Mesothelial cell of epicardium (in vitro differentiated cells): ENCODE measurements at places on chromosomes 3 and 15.

DNA sequence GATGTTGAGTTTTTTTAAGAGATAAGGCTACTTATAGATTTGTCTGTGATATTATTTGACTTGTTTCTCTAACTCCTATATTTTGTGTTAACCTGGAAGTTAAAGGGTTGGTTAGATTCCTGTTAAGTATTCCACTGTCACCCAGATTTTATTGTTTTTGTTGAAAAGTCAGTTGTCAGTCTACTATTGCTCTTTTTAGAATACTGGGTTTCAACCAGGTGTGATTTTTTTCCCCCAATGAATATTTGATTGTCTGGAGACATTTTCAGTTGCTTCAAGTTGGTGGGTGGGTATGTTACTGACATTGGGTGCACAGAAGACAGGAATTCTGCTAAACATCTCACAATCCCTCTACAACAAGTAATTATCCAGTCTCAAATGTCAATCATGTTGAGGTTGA, 43.8 kb upstream of the GPR149 start:
- peaks cover 2% of the 10 kb centered on the region for H3K36me3 ChIP-seq
- H3K4me3 ChIP-seq, result no peak overlapping the region
- no peak overlapping the region for H3K27ac ChIP-seq
- H3K4me1 ChIP-seq, result no peaks in the 10 kb centered on the region
- H3K27me3 ChIP-seq, result no peaks in the 10 kb centered on the region

DNA sequence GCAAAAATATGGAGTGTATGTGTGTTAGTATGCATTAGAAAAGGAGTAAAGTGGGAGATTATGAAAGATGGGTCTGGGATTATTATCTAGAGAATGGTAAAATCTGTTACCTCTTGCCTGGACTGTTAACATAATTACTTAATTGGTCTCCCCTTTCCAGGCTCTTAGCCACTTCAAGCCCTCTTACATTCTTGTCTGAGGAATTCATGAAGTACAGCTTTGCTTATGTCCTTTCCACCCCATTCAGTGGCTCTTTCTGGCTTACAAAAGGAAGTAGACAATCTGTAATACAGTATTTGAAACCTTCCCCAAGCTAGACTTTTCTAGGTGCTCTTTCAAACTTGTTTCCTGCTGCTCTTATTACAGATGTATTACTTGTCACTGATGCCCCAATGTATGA, 129.8 kb downstream of the MBNL1 start:
- no peak overlapping the region for H3K4me3 ChIP-seq
- H3K27me3 ChIP-seq, result no peaks in the 10 kb centered on the region
- H3K36me3 ChIP-seq, result peaks cover 5% of the 10 kb centered on the region
- peak overlapping the region; percentile 8 for H3K27ac ChIP-seq
- no peak for DNase-seq
- peaks cover 23% of the 10 kb centered on the region for H3K4me1 ChIP-seq

DNA sequence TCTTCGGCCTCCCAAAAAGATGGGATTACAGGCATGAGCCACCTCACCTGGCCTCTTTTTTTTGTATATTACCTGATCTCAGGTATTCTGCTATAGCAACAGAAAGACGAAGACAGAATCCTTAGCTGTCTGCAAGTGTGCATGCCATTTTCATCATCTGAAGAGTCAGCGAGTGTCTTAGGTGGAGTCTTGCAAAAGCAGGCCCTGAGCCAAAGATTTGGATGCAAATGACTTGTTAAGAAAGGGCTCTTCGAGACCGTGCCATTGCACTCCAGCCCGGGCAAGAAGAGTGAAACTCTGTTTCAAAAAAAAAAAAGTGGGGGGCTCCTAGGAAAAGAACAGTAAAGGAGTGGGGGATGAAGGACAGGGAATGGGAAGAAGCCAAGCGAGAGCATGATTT, 10.2 kb upstream of the TRIM69 start:
- H3K27me3 ChIP-seq, result no peaks in the 10 kb centered on the region
- H3K4me1 ChIP-seq, result peaks cover 18% of the 10 kb centered on the region
- peak overlapping the region; percentile 72 for H3K27ac ChIP-seq
- no peak overlapping the region for H3K4me3 ChIP-seq
- no peaks in the 10 kb centered on the region for H3K36me3 ChIP-seq

DNA sequence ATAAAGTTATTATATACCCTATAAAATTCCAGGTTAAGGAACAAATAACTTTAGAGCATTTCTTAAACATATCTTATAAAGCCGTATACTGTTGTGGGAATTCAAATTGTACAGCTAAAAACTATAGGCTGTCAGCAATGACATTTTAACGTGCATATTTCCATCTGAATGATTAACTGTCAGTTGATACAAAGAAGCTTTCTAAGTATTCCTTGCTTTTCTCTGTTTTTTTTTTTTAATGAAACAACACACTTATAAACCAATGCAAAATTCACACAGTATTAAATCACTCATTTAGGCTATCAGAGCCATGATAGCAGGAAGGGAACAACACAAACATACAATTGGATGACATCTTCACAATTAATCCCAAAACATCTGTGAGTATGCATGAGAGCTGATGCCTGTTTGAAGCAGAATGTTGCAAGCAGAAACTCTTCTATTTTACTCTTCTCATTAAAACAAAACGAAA, 61.9 kb downstream of the CTDSPL start:
- H3K4me1 ChIP-seq, result peaks cover 46% of the 10 kb centered on the region
- DNase-seq, result no peak
- peaks cover 3% of the 10 kb centered on the region for H3K36me3 ChIP-seq

DNA sequence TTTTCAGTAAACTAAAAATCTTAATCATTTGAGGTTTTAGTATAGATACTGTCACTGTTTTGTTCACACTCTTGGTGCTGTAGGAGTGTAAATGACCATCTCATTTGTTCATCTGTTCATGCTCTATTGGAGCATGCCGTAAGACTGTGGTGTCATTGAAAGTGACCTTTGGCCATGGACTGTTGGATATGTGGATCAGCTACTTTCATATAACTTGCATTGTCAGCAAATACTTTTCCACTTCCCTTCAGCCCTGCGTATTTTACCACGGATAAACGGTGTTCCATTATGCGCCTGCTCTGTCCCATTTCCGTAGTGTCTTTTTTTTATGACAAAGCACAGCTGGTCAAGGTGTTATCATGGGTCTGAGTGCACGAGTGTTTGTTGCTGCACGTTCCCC, 32.6 kb upstream of the SENP5 start:
- no peaks in the 10 kb centered on the region for H3K4me1 ChIP-seq
- no peak overlapping the region for H3K4me3 ChIP-seq
- H3K36me3 ChIP-seq, result peaks cover 5% of the 10 kb centered on the region
- no peak for DNase-seq
- H3K27ac ChIP-seq, result no peak overlapping the region

- H3K4me3 ChIP-seq, result no peak overlapping the region
- H3K4me1 ChIP-seq, result peaks cover 2% of the 10 kb centered on the region
- H3K36me3 ChIP-seq, result no peaks in the 10 kb centered on the region
- DNase-seq, result no peak
- H3K27ac ChIP-seq, result no peak overlapping the region
- H3K27me3 ChIP-seq, result no peaks in the 10 kb centered on the region
Observed at GRCh38 chr3:156582532-156583183, 27.7 kb upstream of the SSR3 start.

DNA sequence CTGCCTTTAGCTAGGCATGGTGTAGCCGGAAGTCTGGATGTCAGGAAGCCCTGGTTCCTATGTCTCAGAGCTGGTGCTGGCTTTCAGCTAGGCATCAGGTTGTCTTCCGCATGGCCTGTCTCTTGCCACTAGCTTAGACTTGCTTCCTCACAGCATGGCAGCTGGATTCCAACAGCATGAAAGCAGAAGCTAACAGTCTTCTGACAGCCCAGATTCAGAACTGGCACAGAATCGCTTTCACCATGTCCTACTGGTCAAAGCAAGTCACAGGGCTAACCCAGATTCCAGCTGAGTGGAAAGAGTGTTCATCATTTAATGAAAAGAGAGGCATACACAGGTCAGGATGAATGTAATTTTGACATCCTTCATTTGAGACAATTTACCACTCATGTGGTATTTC, 1050.5 kb downstream of the ROBO2 start:
- no peak overlapping the region for H3K27ac ChIP-seq
- no peak for DNase-seq
- H3K36me3 ChIP-seq, result peaks cover 5% of the 10 kb centered on the region
- no peaks in the 10 kb centered on the region for H3K27me3 ChIP-seq

DNA sequence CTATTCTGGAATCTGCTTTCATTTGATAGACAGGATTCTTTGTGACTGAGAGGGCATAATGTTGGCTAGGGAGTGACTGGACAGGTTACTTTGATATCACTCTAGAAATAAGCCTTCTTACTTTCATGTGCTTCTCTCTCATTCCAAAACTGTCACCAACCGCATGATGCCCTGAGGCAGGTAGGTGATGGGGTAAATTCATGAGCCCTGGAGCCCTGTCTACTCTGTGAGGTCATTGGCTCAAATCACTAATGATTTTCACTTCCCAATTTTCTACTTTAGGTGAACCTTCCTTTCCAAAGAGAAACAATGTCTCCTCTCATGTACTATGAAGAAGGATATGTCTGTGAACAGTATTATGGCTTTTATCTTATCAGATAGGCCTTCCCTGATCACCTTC, 596.7 kb downstream of the TUSC7 start:
- no peaks in the 10 kb centered on the region for H3K36me3 ChIP-seq
- no peak overlapping the region for H3K27ac ChIP-seq
- peaks cover 34% of the 10 kb centered on the region for H3K4me1 ChIP-seq
- H3K4me3 ChIP-seq, result no peak overlapping the region
- no peaks in the 10 kb centered on the region for H3K27me3 ChIP-seq

DNA sequence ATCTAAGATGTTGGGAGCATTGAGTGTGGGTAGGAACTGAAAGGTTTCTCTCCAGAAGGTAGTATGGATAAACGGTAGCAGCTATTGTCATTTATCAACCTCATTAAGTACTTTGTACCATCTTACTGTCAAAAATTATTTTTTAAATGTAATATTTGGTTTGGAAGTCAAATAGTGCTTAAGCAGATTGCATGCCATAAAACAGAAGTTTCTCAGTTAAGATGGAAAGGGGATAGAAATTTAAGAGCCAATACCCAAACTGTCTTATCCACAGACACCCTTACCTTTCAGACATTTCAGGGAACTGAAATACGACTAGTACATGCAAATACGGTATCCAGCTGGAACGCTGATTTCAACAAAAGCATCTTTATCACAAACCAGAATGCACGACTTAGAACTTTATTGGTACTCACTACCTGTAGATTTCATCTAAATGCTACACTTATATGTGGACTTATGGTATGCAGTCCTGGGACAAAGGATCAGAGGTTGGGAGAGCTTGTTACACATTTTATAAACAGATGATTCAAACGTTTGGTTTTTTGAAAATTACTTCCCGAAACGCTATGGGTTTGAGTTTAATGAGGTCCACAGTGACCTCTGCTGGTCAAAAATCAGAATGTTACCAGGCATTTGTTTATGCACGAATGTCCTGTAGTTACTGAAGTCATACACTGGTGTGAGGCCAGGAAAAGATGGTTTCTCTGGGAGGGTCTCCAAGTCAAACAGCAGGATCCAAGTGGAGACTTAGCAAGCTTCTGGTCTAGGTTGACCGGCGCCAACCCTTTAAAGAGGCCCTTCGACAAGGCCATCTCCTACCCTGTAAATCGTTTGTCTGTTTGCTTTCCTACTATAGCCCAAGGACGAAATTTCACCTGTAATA, 45.7 kb upstream of the DUT start:
- peak; percentile 67 for DNase-seq
- H3K36me3 ChIP-seq, result no peaks in the 10 kb centered on the region
- peaks cover 6% of the 10 kb centered on the region for H3K27me3 ChIP-seq
- H3K4me3 ChIP-seq, result peak overlapping the region; percentile 44
- peaks cover 51% of the 10 kb centered on the region for H3K4me1 ChIP-seq
- no peak overlapping the region for H3K27ac ChIP-seq

DNA sequence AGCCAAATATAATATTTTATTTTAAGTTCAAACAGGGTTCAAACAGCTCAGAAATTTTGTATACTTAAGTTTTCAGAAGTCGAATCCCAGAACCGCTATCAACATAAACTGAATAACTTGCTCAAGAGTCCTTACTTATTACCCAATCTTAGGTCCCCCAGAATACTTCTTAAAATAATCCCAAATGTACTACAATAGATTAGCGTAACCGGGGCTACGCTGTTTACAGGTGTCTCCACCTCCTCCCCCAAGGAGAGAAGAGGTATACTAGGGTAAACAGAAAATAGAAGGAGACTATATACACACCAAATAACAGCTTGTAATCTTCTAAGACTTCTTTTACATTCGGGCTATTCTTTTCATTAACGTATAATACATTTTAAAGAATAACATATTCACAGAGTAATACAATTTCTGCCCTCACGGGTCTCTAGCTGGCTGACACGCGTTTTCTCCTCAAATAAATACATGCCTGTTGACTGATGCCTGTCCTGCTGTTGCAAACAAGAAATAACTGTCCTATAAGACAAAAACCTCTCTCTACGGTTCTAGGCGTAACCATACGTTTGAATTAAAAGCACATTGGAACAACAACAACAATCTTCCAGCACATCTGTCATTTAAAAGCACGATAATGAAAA, 1.3 kb downstream of the DENND4A start:
- peaks cover 21% of the 10 kb centered on the region for H3K4me1 ChIP-seq
- H3K36me3 ChIP-seq, result no peaks in the 10 kb centered on the region
- peak overlapping the region; percentile 96 for H3K4me3 ChIP-seq
- H3K27me3 ChIP-seq, result no peaks in the 10 kb centered on the region

DNA sequence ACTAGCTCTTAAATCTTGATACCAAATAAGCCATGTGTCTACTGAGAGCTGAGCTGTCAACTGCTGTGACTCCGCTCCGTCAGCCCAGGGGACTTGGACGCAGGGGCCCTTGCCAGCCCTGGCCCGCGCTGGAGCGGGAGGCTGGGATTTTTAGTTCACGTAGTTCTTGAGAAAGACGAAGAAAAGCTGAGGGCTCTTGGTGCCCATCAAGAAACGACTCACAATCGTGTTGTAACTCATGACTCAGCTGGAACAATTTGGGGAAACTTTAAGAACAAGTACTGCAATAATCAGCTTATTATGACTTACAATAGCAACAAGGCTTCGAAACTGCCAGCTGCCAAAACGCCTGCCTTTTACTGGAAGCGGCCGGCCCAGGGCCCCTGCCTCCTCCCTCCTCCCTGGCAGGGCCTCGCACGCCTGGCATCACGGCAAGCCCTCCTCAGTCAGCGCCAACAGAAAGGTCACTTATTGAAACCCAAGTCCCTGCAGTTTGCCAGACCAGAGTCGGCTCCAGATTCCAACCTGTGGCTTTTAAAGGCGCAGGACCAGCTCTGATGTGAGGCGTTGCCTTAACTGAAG, 60.3 kb downstream of the RGMA start:
- H3K27ac ChIP-seq, result peak overlapping the region; percentile 64
- H3K4me3 ChIP-seq, result no peak overlapping the region
- peaks cover 11% of the 10 kb centered on the region for H3K36me3 ChIP-seq
- no peak for DNase-seq

DNA sequence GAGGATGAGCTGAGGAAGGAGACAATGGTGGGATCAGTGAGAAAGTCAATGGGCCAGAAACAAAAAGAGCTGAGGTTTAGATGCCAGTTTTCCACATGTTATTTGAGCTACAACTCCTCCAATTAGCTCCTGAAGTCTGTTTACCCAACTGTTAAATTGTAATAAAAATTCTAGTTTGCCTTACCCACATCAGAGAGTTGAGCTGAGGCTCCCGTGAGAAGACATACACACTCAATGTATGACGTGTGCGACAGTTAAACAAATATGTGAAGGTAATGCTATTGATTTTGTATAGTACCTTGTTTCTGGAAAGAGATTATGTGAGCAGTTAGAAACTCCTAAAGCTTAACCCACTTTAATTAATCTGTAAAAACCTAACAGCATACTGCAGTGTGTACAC, 318.1 kb upstream of the GRM7 start:
- H3K4me3 ChIP-seq, result no peak overlapping the region
- no peaks in the 10 kb centered on the region for H3K4me1 ChIP-seq
- no peaks in the 10 kb centered on the region for H3K27me3 ChIP-seq
- DNase-seq, result no peak
- no peaks in the 10 kb centered on the region for H3K36me3 ChIP-seq
- H3K27ac ChIP-seq, result no peak overlapping the region
